CD4-positive, alpha-beta T cell treated with Interleukin-4 for 4 hours (primary cell): ENCODE measurements at places on chromosomes 2 and 18.
A peak's percentile ranks its signal among the peaks of the same experiment; 100 is the strongest.

DNA sequence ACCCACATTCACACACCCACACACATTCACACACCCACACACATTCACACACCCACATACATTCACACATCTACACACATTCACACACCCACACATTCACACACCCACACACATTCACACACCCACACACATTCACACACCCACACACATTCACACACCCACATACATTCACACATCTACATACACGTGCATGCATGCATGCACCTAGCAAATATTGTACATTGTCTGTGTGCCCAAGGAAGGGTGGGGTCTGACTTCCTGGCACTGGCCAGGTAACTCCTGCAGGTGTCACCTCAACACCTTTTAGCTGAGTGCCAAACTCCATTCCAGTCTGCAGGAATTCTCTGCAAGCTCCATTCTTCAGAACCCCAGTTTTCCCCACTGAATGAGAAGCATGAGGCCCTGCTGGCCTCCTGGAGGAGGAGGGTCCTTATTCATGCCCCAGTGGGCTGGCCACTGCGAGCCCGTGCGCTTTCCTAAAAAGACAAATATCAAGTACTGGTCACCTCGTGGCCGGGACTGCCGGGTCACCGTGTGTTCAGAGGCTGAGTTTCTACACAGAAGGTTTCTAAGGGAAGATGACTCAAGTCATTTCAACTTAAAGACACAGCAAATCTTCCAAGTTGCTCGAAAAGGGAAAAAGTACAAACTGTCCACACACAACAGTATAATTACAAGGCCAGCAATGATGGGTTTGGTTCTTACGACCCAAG lies 131.5 kb downstream of the HDAC4 start:
- no peak for DNase-seq

DNA sequence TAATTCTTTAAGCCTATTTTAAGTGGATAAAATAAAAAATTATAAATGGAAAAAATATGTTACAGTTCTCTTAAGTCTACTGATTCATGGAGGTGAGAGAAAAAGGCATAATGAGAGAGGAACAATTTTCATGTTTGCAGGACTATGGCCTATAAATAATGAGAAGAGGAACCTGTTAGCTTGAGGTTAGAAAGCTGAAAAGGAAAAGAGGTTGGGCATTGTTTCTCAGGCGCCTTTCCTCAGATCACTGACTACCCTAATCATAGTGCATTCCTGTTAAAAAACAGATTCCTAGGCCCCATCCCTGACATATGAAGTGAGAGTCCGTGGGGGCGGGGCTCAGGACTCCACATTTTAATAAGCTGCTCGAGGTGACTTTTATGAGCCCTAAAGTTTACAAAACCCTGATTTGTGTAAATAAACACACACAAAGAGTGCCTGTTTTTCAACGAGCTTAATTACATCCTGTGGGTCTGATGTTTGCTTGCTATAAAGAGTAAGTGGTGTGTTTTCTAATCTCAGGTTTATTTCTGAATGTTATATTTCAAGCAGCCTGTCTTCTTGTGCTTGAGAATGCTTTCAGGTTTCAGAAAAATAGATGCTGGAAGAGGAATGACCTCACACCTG lies 335.5 kb downstream of the CLIP4 start:
- no peak for DNase-seq

DNA sequence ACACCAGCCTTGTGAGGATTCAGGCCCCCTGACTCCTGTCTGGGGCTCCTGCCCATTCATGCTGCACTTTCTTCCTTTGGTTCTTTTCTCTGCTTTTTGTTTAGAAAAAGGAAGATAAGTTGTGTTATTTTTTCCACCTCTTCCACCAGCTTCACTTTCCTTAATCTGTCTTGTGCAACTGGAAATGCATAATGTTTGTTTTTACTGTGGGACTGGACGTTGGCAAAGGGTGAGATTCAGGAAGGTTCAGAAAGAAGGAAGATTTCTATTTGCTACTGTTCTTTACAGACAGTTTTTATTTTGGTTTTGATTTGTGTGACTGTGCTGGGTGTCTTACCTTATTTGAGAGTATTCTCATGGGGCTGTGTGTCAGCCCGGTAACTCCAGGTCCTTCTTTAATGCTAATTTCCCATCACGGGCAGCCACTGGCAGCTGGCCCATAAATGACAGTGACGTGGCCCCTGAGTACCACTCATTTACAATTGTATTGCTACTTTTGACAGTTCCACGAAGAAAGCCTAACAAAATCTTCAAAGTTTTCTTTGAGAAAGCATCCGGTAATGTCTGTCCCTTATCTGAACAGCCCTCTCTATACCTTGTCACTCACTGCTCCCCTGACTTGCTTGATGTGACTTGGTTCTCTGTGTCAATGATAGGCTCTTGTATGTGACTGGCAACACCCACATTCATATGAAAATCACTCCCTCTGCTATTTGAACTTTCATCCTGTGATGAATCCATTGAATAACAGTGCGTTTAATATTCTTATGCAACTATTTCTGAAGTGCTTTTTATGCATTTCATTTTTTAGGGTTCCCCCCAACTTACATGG lies 32.7 kb downstream of the RHBDD1 start:
- no peak for DNase-seq

- DNase-seq: peak; percentile 70
Measured at GRCh38 chr2:70133491-70134322, 46.4 kb downstream of the PCBP1 start.

- DNase-seq: no peak
Measured at GRCh38 chr2:205657579-205657978, 24.7 kb upstream of the NRP2 start.

DNA sequence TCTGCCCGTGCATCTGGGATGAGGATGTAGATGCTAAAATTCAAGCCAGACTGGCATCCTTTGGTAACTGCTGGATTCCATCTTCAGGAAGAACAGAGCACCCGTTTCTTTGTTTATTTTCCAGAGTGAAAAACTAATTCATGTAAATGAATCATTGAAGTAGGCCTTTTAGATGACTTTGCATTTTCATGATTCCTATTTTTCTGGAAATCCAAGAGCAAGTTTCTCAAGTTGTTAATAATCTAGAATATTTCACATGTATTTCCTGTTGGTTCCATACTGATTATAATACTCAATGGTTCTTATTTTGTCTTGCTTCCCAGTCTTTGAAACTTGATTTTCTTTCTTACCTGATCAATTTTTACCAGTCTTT lies 328.4 kb downstream of the LPIN1 start:
- DNase-seq: no peak

DNA sequence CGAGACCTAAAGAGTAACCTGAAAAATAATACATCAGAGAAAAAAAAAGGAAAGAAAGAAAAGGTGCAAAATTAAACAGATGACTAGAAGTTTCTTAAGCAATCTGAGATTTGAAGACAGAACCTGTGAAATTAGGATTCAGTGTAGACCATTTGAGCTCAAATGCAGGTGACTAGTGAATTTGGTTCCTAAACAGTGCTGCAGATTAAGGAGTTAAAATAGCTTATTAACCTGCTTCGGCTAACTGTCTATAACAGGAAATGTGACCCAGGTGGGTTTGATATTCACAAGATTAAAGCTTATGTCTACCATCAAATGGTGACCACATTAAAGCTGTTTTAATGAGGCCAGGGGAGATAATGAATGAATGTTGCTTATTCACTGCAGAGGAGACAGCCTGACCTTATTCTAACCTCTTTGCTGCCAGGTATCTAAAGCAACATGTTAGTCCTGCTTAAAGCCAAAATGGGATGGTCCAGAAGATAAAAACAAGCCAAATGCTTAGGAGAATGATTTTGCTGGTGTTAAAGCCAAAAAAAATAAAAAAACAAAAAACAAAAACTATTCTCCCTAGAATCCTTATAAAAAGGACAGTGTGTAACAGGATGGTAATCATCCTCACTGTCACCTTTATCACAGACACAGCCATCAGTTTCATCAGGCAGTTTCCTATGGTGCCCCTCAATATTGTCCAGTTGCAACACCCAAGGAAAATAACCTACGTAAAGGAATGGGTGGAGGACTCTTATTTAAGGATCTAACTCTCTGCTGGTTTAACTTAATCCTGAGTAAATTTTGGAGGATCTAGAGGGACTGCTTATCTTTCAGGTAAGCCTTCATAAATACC lies 769.0 kb upstream of the ZEB2 start:
- no peak for DNase-seq

DNA sequence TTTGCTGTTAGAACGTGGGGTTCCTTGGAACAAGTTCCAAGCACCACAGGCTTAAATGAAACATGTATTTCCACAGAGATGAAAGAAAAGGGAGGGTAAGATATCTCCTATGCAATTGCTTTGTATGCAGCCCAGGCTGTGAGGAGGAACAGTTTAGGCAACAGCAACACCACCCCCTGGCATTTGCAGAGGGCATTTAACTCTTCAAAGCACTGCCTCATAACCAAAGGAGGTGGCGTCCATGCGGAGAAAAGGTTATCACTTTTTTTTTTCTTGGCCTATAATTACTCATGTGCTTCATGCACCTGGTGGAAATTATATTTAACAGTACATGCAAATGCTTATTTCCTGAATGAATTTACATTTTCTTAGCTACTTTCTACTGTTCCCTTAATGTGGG lies 286.0 kb downstream of the LPIN1 start:
- no peak for DNase-seq

GRCh38 chr2:107361751-107362381 lies 464.8 kb upstream of the RGPD4 start:
- no peak for DNase-seq

GRCh38 chr2:60408207-60408606 lies 145.2 kb downstream of the BCL11A start:
- DNase-seq: no peak

- no peak for DNase-seq
Measured at GRCh38 chr2:208150956-208151355, 5.0 kb upstream of the CRYGB start.

DNA sequence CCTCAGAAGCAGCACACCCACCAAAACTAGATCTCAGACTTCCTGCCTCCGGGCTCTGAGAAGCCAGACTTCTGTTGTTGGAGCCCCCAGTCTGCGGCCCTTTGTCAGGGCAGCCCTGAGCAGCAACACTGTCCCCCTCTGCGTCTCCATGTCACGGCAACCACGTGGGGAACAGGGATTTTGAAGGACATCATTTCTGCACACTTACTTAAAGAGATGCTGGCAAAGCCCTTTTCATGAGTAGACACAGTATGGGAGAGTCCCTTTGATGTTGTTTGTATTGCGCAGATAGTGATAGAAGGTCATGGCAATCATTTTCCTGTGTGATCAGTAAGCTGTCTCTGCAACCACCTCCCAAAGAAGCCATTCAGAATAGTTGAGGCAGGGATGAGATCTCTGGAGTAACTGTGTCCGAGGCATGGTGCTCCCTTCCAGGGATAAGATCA lies 69.1 kb upstream of the ID2 start:
- DNase-seq: no peak

DNA sequence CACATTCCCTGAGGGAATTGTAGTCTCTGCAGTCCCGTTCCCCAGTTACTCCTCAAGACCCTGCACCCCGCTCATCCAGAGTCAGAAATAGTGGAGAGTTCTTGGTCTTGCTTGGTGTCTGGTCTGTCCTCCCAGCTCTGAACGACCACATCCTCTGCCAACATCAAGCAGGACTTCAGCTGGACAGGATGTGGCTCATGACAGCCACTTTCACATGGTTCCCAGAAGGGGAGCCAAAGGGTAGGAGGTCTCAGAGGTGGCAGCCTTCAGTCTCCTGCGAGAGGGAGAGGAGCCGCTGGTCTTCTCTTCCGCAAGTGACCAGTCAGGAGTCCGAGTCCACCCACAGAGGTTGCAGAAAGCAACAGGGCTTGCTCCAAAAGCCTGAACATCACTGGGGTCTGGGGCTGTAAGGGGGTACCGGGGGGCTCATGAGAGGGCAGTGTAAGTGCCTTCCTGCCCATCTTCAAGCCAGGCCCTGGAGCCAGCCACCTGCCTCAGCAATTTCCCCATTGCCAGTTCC lies 29.8 kb downstream of the B3GNT7 start:
- DNase-seq: no peak

GRCh38 chr2:171160956-171161740 lies 455 bp upstream of the TLK1 start:
- peak; percentile 80 for DNase-seq
